ENCODE measurements at places on chromosomes 2 and 18. TPM values are rescaled to one million over a fixed set of nuclear protein-coding genes. Genes with fewer than 3 reads are reported as not detected.

CDH7 gene
- total RNA-seq = not detected

SERPINB4 gene
- total RNA-seq = not detected

TAF1B gene
- 25.5 TPM for total RNA-seq

EDAR gene
- total RNA-seq = not detected

KCNK3 gene
- not detected for total RNA-seq

SCYGR4 gene
- total RNA-seq = not detected

GRCh38 chr2:18170642-18171041 is 292.2 kb downstream of the KCNS3 start:
- no peak for DNase-seq

DNA sequence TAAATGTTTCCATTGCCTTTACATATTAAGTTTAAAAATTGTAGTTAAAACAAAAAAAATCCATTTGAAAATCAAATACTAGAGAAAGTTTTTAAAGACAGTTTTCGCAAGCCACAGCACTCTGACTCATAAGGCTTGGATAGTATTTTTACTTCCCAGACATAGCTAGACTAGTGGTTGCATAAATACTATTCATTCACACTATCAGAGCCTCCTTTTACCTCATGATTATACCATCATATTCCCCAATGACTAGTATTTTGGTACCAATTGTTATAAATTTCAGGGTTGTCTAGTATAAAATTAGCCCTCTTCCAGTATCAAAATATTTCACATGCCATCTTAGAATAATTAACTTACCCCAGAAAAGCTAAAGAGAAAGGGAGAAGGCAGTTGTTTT is 393.5 kb downstream of the ERBB4 start:
- no peak for DNase-seq

DNA sequence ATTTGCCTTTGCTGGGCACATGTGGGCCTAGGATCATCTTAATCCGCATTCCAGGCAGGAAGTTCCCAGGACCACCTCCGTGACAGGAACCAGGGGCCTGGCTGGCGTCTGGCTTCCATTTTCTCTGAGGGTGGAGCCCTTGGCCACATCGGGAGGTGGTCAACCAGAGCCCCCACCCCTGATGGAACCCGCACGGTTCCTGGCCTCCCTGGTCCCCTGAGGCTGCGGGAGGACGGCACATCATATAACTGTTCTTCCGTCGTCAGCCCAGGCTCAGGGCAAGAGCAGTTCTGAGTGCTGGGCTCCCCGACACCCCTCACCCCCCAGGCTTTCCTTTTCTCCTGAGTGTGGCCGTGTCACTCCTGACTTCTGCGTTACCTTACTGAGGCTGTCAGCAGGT is 13.5 kb downstream of the ESPNL start:
- no peak for DNase-seq

- no peak for DNase-seq
Observed at GRCh38 chr2:191280834-191281756, 35.9 kb downstream of the MYO1B start.
